ENCODE measurements at places on chromosomes 3 and 15.

- no peak overlapping the region for H3K27ac ChIP-seq
- no peaks in the 10 kb centered on the region for H3K27me3 ChIP-seq
- no peaks in the 10 kb centered on the region for H3K36me3 ChIP-seq
- H3K4me1 ChIP-seq: no peaks in the 10 kb centered on the region
Measured at GRCh38 chr3:23256741-23257435, 53.8 kb downstream of the UBE2E2 start.

GRCh38 chr15:68112706-68113105 is 58.6 kb downstream of the PIAS1 start:
- no peak overlapping the region for H3K27ac ChIP-seq
- no peaks in the 10 kb centered on the region for H3K27me3 ChIP-seq
- no peaks in the 10 kb centered on the region for H3K36me3 ChIP-seq
- H3K4me1 ChIP-seq: no peaks in the 10 kb centered on the region
- no peak overlapping the region for H3K4me3 ChIP-seq

DNA sequence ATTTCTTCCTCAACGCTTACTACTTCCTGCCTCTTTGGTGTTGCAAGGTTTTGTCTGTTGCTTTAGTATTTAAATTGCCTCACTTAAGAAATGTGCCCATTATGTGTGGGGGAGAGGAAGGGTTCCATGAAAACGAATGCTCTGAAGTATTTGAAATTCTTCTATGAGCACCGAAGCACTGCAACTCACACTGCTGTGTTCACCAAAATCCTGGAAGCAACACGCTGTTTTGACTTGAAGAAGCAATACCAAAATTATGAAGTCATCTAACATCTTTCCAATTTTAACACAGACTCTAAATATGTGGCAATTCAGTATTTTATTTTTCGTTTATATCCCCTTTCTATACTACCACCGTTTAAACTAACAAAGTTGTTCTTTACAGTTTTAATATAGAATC is 101.5 kb downstream of the RBMS3 start:
- DNase-seq: no peak
- no peaks in the 10 kb centered on the region for H3K36me3 ChIP-seq
- H3K4me3 ChIP-seq: no peak overlapping the region
- no peaks in the 10 kb centered on the region for H3K4me1 ChIP-seq
- no peaks in the 10 kb centered on the region for H3K27me3 ChIP-seq

GRCh38 chr15:80533790-80534333 is 129.7 kb downstream of the ARNT2 start:
- no peak for DNase-seq
- H3K4me3 ChIP-seq: no peak overlapping the region
- no peaks in the 10 kb centered on the region for H3K36me3 ChIP-seq
- peaks cover 7% of the 10 kb centered on the region for H3K4me1 ChIP-seq
- no peak overlapping the region for H3K27ac ChIP-seq
- no peaks in the 10 kb centered on the region for H3K27me3 ChIP-seq

DNA sequence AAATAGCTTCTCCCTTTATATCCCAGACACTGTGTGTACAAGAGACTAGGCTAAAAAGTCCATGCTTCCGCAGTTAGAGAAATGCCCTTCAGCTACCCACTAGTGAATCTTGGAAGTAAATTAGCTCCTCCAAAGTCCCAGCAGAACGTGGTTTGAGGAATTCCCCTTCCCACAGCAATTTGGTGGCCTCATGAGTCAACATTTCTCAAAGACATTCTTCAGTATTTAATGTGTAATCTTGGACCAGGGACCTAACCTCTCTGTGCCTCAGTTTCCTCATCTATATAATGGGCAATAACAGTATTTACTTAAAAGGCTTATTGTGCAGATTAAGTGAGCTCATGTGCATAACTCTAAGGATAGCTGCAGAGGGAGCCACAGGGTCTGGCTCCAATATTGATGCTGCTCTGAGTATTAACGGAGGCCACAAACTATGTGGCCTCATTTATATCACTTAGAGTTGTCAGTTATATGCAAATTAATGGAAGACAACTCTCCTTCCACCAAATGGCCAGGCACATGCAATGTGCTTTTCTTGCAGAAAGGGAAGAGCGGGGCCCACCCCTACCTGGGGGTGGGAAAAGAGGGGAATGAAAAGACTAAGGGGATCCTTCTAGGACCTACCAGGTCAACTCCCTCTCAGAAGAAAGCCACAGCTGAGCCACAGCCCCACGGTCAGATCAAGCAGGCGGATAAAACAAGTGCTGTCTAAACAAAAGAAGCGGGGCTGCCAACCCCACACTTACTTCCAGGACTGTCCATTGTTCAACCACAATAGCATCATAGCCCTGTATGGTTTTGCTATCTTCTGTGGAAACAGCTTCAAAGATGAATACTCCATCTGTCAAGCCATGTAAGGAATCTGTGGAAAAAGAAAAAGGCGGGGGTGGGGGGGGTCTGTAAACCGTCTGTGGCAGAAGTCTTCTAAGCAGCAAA is 92.4 kb downstream of the OXNAD1 start:
- DNase-seq: no peak
- H3K27me3 ChIP-seq: no peaks in the 10 kb centered on the region
- no peaks in the 10 kb centered on the region for H3K4me1 ChIP-seq
- H3K4me3 ChIP-seq: no peak overlapping the region
- no peaks in the 10 kb centered on the region for H3K36me3 ChIP-seq

DNA sequence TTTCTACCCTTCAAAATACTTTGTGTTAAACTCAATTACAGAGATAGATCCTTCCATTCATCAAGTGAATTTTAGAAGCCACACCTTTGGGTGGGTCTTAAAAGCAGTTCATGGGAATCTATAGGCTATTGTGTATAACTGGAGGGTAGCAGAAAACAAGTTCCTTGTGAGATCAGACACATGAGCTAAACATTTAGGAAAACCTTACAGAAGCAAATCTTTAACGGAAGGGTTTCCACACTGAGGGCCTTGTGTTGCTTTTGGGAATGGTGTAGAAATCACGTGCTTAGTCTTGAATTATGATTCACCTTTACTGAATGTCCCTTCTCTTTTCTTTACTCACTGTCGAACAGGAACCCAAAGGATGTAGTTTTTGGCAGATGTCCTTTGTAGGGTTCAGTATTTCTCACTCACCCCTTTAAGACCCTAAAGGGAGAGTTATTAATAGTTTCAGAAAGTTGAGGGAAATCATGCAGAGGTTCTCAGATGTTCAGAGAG is 257.3 kb upstream of the CTDSPL start:
- DNase-seq: no peak
- no peaks in the 10 kb centered on the region for H3K27me3 ChIP-seq
- no peaks in the 10 kb centered on the region for H3K4me1 ChIP-seq
- no peaks in the 10 kb centered on the region for H3K36me3 ChIP-seq
- no peak overlapping the region for H3K27ac ChIP-seq

GRCh38 chr3:51961602-51962569 is 5.4 kb downstream of the PCBP4 start:
- H3K36me3 ChIP-seq: no peaks in the 10 kb centered on the region
- no peak overlapping the region for H3K4me3 ChIP-seq
- H3K27me3 ChIP-seq: no peaks in the 10 kb centered on the region
- peaks cover 14% of the 10 kb centered on the region for H3K4me1 ChIP-seq
- H3K27ac ChIP-seq: no peak overlapping the region

DNA sequence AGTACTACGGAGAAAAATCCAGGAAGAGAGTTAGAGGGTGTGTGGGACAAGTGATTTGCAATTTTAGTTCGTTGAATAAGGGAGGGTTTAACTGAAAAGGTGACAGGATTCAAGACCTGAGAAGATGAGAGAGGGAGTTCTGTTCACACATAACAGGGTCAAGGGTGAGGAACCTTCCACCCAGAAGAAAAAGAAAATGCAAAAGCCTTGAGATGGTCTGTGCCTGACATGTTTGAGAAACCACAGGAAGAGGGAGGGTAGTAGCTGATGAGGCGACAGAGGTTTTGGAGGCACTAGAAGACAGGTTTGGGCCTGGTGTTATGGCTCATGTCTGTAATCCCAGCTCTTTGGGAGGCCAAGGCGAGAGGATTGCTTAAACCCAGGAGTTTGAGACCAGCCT is 591 bp upstream of the SLC25A20 start:
- no peak overlapping the region for H3K27ac ChIP-seq
- H3K27me3 ChIP-seq: no peaks in the 10 kb centered on the region
- DNase-seq: no peak
- no peaks in the 10 kb centered on the region for H3K36me3 ChIP-seq
- H3K4me1 ChIP-seq: peaks cover 3% of the 10 kb centered on the region
- no peak overlapping the region for H3K4me3 ChIP-seq

GRCh38 chr15:32125595-32125994 is 95.3 kb downstream of the CHRNA7 start:
- H3K27ac ChIP-seq: no peak overlapping the region
- no peak overlapping the region for H3K4me3 ChIP-seq
- H3K27me3 ChIP-seq: no peaks in the 10 kb centered on the region

GRCh38 chr15:78550194-78550593 is 9.9 kb downstream of the PSMA4 start:
- H3K4me1 ChIP-seq: no peaks in the 10 kb centered on the region
- H3K36me3 ChIP-seq: peaks cover 34% of the 10 kb centered on the region
- DNase-seq: no peak
- no peaks in the 10 kb centered on the region for H3K27me3 ChIP-seq
- no peak overlapping the region for H3K4me3 ChIP-seq

GRCh38 chr15:86337071-86337470 is 257.4 kb downstream of the AGBL1 start:
- H3K36me3 ChIP-seq: no peaks in the 10 kb centered on the region
- H3K27me3 ChIP-seq: no peaks in the 10 kb centered on the region

- no peak for DNase-seq
- no peaks in the 10 kb centered on the region for H3K27me3 ChIP-seq
- H3K27ac ChIP-seq: no peak overlapping the region
- peaks cover 2% of the 10 kb centered on the region for H3K36me3 ChIP-seq
Measured at GRCh38 chr15:77145370-77145769, 74.5 kb upstream of the TSPAN3 start.

GRCh38 chr3:55343486-55344357 is 143.4 kb downstream of the WNT5A start:
- no peaks in the 10 kb centered on the region for H3K27me3 ChIP-seq
- H3K27ac ChIP-seq: no peak overlapping the region
- H3K36me3 ChIP-seq: no peaks in the 10 kb centered on the region
- no peak overlapping the region for H3K4me3 ChIP-seq
- no peak for DNase-seq
- H3K4me1 ChIP-seq: no peaks in the 10 kb centered on the region

DNA sequence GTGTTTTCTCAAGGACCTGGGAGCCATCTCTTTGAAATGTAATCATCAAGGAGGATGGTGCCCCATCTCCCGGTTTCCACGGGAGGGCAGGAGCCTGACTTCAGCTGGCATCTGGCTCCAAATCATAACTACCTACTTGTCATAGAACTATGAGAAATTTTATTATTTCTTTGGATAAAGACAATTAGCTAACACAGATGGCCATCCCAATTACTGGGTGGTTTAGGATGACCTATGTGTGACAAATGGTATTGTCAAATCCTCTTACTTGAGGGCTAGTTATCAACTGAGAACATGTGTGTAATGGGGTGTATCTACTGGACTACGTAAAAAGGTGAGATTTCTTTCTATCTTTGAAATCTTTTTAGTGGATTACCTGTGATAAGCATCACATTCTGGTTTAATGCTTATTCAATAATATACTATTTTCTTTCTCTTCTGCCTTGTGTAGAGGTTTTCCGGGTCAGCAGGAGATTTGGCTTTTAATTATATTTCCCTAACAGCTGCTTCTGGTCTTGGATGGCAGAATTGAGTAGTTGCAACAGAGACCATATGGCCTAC is 15.3 kb upstream of the PARP14 start:
- no peaks in the 10 kb centered on the region for H3K27me3 ChIP-seq
- no peak for DNase-seq
- H3K4me1 ChIP-seq: no peaks in the 10 kb centered on the region
- H3K4me3 ChIP-seq: no peak overlapping the region
- no peak overlapping the region for H3K27ac ChIP-seq

- H3K4me3 ChIP-seq: peak within 1 kb of the TSS; percentile 26
- H3K27me3 ChIP-seq: peaks cover 25% of the 10 kb centered on the region
- no peak for DNase-seq
- H3K36me3 ChIP-seq: peaks cover 3% of the 10 kb centered on the region
- no peak within 1 kb of the TSS for H3K27ac ChIP-seq
- peaks cover 13% of the 10 kb centered on the region for H3K4me1 ChIP-seq
Measured at GRCh38 chr3:50345586-50346234, at the start of gene ZMYND10. Gene ZMYND10, minus strand, starts transcription at chr3:50345732. Its CDS starts 153 bp downstream, at chr3:50345579.

- no peaks in the 10 kb centered on the region for H3K4me1 ChIP-seq
- no peaks in the 10 kb centered on the region for H3K27me3 ChIP-seq
- no peaks in the 10 kb centered on the region for H3K36me3 ChIP-seq
- no peak overlapping the region for H3K4me3 ChIP-seq
- H3K27ac ChIP-seq: no peak overlapping the region
Measured at GRCh38 chr3:196238612-196239560, 22.6 kb downstream of the SLC51A start.

- H3K27ac ChIP-seq: no peak overlapping the region
- H3K4me3 ChIP-seq: no peak overlapping the region
- H3K36me3 ChIP-seq: no peaks in the 10 kb centered on the region
- no peaks in the 10 kb centered on the region for H3K4me1 ChIP-seq
Measured at GRCh38 chr15:96020797-96021196, 309.7 kb upstream of the NR2F2 start.

DNA sequence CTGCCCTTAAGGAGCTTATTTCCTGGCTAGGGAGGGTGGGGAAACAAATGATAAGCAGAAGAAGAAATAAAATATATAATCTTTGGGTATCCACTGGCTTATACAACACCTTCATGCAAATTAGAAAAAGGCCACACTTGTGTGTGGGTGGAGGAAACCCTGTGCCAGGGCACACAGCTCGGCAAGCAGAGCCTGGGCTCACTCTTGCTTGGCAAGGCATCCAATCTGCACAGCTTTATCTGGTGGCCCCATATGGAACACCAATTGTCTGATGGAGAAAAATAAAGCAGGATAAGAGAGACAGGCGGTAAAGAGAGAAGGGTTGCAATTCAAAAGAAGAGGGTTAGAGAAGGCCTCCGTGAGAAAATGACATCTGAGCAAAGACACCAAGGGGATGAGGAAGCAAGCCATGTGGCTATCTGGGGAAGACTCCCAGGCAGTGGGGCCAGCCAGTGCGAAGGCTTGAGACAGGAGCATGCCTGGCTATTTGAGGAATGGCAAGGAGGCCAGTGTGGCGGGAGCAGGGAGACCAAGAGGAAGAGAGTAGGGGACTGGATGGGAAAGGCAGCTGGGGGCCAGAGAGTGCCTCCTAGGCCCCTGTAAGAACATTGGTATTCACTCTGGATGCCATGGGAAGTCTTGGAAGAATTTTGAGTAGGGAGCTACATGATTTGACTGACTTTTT is 22.5 kb upstream of the VPS8 start:
- no peak for DNase-seq
- H3K27me3 ChIP-seq: no peaks in the 10 kb centered on the region
- H3K36me3 ChIP-seq: no peaks in the 10 kb centered on the region
- H3K27ac ChIP-seq: no peak overlapping the region
- no peaks in the 10 kb centered on the region for H3K4me1 ChIP-seq

DNA sequence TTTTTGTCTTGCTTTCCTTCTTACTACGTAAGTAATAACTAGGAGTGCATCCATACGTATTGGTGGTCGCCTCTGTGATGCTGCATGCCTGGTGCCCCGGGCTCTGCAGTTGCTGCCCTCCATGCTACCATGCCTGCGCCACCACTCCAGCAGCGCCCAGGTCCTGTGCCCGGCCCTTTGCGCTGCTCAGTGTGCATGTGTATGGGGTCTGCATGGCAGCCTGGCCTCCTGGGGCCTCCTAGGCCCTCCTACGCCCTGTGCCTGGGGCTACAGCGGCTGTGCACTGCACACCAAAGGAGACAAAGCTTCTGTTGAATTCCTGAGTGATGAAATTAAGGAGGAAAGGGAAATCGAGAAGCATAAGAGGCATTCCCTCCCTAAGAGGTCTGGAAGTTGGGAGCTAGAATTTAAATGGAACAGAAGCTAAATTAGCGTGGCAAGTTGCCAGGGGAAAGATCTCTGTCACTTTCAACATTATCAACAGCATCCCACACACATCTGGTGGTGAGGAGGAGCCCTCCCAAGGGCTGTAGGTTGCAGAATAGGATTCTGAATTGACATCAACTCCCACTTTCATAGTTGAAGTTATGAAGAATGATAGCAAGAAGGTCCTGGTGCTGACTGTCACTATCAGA is 275.0 kb upstream of the CHRM5 start:
- H3K4me3 ChIP-seq: no peak overlapping the region
- no peaks in the 10 kb centered on the region for H3K27me3 ChIP-seq
